ENCODE measurements at places on chromosomes 1 and 21. TPM values are rescaled to one million over a fixed set of nuclear protein-coding genes. Genes with fewer than 3 reads are reported as not detected.

FCRL5 gene
- 0.05 TPM for polyA plus RNA-seq

NBPF6 gene
- polyA plus RNA-seq = not detected

ELAPOR1 gene
- polyA plus RNA-seq = 1.4 TPM

SELENOF gene
- 247 TPM for polyA plus RNA-seq

RAB7B gene
- 3.6 TPM for polyA plus RNA-seq

HTR6 gene
- polyA plus RNA-seq = 2.7 TPM

KCNH1 gene
- polyA plus RNA-seq = 0.14 TPM

LCE3D gene
- not detected for polyA plus RNA-seq

USH2A gene
- 0.31 TPM for polyA plus RNA-seq

TMPRSS2 gene
- polyA plus RNA-seq = 32.1 TPM

Measured in renal pelvis (tissue), 12 donors.